ENCODE measurements at places on chromosomes 3 and 15.

DNA sequence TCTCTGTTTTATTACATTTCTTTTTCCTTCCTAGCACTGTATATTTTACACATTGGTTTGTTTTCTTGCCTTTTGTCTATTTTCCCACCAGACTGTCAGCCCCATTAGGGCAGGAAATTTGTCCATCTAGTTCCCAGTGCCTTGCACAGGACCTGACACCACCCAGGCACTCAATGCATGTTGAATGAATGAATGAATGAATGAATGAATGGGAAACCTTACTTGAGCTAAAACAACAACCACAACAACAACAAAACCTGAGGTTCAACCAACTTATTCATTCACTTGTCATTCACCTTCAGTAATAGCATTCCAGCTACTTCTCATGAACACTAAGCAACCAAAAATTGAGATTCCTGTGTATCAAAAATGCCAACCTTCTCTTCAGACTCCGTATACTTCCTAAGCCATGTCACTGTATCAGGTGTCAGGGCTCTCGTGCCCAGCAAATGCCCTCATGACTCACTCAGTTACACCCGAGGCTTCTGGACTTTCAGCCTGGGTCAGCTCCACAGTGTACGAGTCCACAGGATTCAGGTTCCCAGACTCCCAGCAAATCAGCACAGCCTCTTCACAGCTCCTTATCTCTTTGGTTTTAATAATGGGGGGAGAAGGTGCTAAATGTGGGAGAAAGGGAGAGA is 37.3 kb downstream of the FSD2 start:
- DNase-seq, result no peak

GRCh38 chr3:102179326-102180177 is 255.3 kb upstream of the ZPLD1 start:
- no peak for DNase-seq

- no peak for DNase-seq
Measured at GRCh38 chr3:5579946-5580345, 392.4 kb downstream of the EDEM1 start.

DNA sequence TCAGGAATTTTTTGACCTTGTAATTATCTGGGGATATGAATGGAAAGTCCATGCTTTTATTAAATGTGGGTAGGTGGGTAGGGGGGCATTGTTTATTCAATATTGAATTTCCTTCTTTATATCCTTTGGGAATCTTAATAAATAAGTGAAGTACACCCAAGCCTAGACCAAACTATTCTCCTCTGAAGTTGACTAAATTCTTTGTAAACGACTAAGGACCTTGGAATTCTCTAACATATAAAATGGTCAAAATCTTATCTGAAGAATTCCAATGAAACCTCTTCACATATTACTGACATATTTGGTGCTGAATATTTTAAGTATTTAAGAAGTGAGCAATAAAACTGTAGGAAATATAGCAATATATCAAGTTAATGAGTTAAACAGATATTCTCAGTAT is 1432.1 kb upstream of the GBE1 start:
- no peak for DNase-seq

GRCh38 chr3:17035033-17035432 is 150.3 kb downstream of the PLCL2 start:
- DNase-seq, result no peak

- no peak for DNase-seq
Measured at GRCh38 chr15:82093774-82094211, 48.0 kb upstream of the MEX3B start.

DNA sequence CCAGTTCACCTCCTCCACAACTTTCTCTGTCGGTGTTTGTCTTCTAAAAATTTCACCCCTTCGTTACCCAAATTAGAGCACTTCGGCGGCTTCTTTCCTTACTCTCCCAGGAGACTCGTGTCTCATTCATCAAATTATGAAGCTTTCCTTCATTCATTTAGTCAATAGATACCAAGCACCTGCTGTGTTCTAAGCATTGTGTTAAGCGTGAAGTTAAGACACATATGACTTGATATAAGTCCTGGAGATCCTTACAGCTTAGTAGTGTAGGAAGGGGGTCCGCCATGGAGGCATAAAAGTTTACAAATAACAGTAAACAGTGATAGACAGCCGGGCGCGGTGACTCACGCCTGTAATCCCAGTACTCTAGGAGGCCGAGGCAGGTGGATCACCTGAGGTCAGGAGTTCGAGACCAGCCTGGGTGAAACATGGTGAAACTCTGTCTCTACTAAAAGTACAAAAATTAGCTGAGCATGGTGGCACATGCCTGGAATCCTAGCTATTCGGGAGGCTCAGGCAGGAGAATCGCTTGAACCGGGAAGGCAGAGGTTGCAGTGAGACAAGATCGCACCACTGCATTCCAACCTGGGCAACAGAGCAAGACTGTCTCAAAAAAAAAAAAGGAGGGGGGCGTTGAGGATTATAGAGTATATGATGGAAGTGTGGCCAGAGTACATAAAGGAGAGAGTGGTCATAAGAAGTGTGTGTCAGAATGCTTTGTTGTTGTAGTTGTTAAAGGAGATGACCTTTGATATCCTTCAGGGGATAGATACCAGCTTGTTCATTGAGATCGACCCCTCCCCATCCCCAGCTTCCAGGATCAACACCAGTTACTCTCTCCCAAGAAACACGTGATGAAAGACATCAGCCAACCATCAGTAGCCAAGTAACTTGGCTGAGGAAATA is 744 bp upstream of the CCDC32 start:
- no peak for DNase-seq

DNA sequence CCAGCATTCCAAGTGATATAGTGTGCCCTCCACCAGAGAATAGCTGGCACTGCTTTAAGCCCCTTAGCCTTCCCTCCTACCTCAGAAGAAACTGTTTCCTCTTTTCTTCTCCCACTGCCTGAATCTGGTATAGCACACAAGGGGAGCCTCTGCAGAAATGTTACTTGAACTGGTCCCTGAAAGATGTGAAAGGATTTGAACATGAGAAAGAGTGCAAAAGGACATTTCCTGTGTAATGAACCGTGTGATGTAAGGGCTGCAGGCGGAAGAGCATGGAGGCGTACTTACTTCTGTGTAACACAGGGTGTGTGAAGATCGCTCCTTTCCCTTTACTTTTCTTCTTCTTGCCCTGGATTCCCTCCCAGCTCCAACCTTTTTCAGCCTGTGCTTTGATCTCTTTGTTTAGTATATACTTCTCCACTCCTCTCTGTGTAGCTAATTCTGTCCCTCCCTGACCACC is 8.4 kb downstream of the TMOD3 start:
- DNase-seq, result no peak

DNA sequence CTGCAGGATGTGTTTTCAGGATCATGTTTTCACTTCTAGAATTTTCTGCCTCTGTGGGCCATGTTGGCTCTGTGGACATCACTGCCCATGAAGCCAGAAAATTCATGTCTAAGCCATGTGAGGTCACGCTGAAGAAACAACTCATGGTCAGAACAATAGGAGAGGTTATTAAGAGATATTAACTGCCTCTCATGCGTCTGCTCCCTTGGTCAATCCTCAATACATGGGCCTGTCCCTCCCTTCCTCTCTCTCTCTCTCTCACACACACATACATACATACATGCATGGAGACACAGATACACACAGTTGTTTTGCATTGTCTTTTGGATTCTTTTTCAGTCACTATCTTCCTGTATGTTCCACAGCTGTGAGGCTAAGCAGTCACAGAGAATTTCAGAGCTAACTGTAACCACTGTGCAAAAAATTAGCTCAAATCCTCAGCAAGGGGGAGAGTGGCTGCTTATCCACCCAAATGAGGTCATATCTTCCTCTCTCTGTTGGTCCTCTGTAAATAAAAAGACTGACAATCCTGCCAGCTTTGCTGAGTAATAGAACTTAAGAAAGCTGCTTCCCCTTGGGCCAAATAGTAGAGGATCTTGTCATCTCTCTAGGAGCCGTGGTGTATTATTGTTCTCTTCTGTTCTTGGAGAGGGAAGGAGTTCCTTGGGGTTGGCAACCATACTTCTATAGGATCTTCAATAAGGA is 45.6 kb downstream of the LRTM1 start:
- no peak for DNase-seq

- DNase-seq, result no peak
Measured at GRCh38 chr3:6862880-6863195, 1.9 kb downstream of the GRM7 start.

GRCh38 chr15:41511899-41512369 is 1.7 kb downstream of the LTK start:
- no peak for DNase-seq

- no peak for DNase-seq
Measured at GRCh38 chr3:101081446-101081845, 88.2 kb upstream of the ABI3BP start.

DNA sequence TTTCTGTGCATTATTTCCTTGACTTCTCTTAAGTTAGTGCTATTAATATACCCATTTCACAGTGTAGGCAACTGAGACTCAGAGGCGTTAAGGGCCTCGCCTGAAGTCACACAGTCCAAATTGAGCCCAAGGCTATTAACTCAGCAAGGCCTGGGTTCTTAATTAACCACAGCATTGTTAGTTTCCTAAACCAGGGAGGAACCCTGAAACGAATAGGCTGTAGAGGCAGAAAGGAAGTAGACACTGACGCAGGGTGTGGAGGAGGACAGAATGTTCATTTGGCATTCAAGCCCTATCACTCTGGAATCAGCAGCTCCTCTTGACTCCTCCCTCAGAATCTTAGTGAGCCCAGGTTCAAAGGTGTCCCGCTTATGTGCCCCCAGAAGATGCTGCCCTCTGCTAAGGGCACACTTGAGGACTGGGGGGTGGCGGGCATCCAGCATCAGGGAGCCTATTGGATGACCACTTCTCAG is 13.9 kb downstream of the ARHGEF3 start:
- DNase-seq, result no peak

DNA sequence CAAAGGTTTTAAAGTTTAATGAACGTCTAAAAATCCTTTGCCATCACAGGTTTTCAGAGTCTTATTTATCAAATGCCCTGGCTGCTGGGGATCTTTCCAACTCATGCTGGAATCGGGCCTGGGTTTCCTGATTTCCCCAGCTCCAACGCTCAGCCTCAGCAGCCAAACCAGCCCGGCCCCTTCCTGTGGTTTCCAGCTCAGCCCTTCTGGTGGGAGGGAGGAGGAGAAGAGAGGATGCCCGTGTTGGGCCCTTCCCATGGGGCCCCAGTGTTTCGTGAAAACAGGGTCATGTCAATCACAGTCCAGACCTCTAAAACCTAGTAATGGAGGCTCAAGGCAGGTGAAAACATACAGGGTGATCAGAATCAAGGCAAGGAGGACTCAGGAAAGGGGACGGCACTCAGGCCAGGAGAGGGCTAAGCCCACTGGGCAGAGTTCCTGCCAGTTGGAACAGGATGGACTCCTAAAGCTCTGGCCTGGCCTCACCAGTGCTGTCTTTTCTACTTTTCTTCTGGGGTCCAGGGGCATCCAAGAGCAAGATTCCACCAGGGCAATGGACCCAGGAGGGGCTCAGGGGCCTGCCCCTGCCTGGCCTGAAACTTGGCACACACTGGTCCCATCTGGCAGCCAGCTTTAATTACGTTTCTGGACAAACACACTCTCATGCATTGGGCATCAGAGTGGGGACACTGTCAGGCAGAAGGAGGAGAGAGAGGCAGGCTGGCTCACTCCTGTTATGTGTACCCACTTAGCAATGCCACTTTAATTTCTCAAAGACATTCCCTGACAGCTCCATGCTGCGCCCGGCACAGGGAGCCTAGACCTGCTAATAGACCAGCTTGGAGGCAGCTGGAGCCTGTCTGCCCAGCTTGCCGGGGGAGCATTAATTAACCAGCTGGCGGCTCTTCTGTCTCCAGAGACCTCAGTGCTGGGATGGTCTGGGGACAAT is 194.6 kb downstream of the FAM43A start:
- DNase-seq, result no peak

GRCh38 chr15:48645558-48646330 is at the start of gene FBN1:
TSS of gene FBN1 (minus strand) at chr15:48645709. CDS start at chr15:48644769, 940 bp downstream.
- no peak for DNase-seq

GRCh38 chr3:21331321-21331720 is 419.7 kb downstream of the ZNF385D start:
- no peak for DNase-seq

GRCh38 chr3:193910886-193911738 is 224.8 kb upstream of the HES1 start:
- DNase-seq, result no peak

GRCh38 chr3:114506591-114507300 is 212.9 kb downstream of the TIGIT start:
- DNase-seq, result no peak

- no peak for DNase-seq
Measured at GRCh38 chr3:108394563-108394962, 98.2 kb downstream of the HHLA2 start.

- no peak for DNase-seq
Measured at GRCh38 chr3:190809351-190809750, 53.1 kb downstream of the GMNC start.

DNA sequence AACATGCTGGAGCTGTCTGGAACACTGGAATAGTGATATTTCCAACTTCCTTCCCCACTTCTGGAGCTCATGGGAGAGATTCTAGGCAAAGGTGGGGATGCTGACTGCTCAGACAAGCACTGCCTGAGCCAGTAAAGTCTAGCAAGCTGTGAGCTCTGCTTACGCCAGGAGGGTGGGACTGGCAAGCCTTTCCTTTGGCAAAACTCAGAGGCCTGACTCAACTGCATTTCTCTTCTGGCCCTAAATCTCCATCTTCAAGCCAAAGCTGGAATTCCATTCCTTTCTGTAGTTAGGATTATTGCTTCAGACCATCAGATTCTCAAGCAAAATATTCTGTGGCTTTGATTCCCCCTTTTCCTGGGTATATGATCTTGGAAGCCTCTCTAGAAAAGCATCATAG is 20.3 kb upstream of the EPB42 start:
- DNase-seq, result no peak

DNA sequence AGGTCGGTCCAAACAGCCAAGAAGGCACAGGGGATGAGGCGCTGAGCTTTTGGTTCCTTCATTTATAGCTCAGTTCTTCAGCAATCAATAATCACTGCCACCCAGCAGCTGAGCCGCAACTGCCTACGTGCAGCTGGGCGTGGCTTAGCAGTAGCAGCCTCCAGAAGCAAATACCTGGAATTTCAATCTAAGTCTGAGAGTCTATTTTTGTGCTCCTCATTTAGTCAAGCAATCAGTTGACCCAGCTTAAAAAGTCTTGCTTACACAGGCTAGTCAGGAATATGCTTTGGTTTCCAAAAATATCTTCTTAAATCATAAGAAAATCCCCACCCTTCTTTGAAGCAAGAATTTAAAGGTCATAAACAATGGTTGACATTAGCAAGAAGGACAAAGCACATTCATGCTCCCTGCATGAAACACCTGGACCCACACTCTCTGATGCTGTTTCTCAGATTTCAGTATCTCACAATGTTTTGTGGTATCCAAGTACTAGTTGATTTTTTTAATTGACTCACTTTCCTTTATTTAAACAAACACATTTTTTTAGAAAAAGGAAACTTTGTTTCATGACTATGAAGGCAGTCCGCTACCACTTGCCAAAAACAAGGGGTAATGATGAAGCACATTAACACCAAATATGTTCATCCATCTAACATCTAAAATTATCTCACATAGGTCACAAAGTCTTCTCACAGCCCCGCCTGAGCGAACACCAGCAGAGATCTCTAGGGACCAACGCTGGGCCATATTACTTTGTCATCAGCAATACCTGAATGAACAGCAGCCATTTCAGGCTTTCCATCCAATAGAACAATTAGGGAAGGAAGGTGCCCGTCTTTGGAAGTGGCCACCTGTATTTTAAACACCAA is 106.1 kb downstream of the OXNAD1 start:
- DNase-seq, result no peak
